ENCODE measurements at places on chromosomes 12 and 14.

GRCh38 chr12:89833337-89834252 is 125.0 kb upstream of the ATP2B1 start:
- DNase-seq, result no peak

- no peak for DNase-seq
Observed at GRCh38 chr12:47359310-47360092, 279.7 kb upstream of the AMIGO2 start.

- no peak for DNase-seq
Observed at GRCh38 chr14:51202914-51203665, 37.0 kb upstream of the TMX1 start.

GRCh38 chr14:35213869-35214387 is 78.3 kb upstream of the PSMA6 start:
- DNase-seq, result no peak

GRCh38 chr12:53806721-53807120 is 54.9 kb upstream of the CISTR start:
- DNase-seq, result no peak

DNA sequence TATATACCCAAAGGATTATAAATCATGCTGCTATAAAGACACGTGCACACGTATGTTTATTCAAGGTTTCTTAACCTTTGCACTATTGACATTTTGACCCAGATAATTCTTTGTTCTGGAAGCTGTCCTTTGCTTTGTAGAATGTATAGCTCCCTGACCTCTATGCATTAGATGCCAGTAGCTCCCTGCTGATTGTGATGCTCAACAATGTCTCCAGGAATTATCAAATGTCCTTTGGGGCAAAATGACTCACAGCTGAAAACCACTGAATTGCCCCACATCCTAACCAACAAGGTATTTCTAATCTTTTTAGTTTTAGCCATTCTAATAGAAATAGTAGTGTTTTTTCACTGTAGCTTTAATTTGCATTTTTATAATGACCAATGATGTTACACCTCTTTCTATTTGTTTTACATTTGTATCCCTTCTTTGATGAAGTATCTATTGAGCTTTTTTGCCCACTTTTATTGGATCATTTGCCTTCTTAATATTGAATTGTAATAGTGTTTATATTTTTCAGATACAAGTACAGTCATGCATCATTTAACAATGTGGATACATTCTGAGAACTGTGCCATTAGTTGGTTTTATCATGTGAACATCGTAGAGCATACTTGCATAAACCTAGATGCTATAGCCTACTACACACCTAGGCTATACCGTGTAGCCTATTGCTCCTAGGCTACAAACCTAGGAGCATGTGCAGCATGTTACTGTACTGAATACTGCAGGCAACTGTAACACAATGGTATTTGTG is 10.4 kb upstream of the NOPCHAP1 start:
- DNase-seq, result no peak

- DNase-seq, result no peak
Observed at GRCh38 chr14:95440496-95440895, 76.0 kb downstream of the SYNE3 start.

DNA sequence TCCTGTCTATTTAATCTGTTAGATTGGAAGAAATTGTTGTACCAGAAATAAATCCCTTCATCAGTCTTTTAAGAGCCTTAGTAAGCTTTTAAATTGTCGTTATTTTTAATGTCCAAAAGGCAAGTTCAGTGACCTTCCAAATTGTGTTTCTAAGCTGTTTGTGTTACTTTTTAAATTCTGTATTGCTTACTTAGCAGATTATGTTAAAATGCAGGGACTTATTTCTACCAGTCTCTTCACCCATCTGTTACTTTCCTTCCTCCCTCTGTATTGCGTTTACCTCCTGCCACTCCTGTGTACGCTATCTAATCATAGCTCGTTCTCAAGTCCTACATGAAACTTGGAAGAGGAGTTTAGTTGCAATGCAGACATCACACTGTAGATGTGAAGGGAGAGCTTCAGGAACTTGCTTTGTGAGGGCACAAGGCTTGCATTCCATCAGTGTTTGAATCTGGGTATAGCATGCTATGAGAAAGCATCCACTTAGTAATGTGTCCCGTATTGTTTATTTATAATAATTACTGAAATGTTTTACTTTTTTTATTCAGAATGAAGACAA is 406.5 kb upstream of the RGS6 start:
- DNase-seq, result no peak

DNA sequence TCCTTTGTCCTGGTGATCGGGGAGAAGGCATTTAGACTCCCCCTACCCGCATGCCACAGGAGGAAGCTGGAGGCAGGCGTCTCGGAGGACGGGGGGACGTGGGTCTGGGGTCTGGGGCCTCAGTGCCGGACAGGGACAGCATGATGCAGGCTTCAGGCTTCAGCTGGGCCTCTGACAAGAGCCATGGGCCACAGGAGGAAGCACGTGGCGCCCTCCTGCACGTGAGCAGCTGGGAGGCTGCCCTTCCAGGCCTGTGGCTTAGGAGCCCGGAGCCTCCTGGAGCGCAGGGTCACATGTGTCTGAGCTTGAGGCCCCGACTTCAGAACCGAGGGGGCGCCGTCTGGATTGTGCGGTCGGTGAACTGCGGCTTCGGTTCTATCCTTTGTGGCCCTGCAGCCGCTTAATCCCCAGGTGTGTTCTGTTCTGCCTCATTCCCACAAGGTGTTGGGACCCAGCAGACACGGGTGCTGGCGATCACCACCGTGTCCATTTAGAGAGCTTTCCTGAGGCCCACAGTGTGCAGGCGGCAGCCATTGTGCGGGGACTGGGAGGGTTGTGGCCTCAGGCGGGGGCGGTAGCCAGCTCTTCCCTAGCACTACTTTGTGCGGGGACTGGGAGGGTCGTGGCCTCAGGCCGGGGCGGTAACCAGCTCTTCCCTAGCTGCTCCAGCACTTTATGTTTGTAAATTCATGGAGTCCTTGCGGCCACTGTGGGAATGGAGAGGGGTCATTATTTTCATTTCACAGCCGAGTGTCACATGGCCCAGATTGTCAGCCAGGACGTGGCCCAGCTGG is 150.2 kb downstream of the ADGRD1 start:
- DNase-seq, result no peak

- DNase-seq, result no peak
Observed at GRCh38 chr12:79818856-79819255, 116.0 kb downstream of the PPP1R12A start.

GRCh38 chr14:29521526-29522137 is 406.0 kb downstream of the PRKD1 start:
- no peak for DNase-seq

DNA sequence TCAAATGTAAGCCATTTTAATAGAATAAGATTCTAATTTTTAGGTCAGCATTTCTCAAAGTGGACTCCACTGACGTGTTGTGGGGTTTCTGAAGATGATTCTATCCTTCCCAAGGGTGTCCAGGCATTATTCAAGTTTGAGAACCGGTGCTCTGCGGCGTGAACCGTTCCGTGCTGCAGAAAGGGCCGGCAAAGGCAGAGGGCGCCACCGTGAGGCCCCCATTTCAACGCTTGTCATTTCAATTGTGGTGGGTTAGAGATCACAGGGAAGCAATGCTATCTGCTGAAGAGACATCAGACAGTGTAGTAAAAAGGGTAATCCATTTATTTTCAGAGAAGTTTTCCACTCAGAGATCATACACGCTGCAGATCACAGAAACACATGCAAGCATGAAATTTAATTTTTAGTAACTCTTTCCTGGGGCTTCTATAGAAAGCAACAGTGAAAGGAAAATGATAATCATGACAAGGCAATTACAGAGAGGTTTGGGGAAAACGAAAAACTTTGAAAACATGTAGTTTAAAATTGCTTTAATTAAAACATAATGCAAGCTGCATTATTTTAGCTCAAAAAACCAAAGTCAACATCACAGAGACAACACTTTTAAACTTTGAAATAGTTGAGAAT is 201.7 kb downstream of the EXOC5 start:
- DNase-seq, result peak; percentile 51

DNA sequence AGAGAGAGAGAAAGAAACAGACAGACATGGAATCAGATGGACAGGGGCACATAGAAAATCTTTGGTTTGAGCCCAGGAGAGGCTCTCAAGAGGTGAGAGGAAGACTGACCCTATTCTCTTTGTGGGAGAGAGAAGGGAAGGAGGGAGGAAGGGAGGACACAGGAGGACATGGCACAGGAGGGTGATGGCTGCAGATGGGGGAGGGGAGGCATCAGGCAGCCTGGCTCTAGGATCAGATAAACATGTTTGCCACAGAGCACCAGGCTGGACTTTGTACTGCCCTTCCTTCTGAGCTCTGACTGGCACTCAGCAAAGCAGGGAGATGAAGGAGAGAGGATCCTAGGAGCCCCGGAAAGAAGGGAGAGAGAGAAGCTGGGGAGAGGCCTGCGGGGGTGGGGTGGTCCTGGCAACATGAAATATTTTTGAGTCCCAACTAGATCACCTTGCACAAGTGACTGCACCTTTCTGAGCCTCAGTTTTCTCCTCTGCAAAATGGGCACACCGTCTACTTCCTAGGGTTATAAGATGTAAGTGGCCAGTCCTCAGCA is 6.1 kb downstream of the HNF1A start:
- DNase-seq, result no peak

DNA sequence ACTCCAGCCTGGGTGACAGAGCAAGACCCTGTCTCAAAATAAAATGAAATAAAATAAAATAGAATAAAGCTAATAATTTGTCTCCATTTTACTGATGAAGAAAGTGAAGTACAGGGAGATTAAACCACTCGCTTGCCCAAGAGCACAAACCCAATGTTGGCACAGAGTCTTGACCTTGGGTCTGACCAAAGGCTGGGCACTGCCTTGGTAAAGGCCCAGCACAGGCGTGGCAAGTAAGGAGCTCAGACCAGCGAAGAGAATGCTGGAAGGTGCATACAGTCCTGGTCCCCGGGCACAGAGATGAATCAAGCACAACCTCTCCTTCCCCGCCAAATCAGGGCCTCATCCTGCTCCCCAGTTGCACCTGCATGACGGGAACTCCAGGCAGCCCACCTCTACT is 26.9 kb downstream of the SCARB1 start:
- DNase-seq, result no peak

DNA sequence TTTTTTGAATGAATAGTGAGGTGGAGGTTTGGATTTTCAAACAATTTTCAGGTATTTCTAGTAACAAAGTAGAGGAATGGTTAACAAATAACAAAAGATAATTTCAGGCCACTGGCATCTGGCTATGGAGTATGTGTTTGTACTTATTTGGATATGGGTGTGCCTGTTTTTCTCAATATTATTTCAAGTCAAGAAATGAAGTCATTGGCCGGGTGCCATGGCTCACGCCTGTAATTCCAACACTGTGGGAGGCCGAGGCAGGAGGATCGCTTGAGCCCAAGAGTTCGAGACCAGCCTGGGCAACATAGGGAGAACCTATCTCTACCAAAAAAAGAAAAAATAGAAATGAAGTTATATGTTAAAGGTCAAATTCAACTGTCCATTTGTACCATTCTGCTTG is 13.9 kb downstream of the SLC35E3 start:
- DNase-seq, result no peak

- DNase-seq, result no peak
Observed at GRCh38 chr12:58051378-58051777, 110.0 kb downstream of the ATP23 start.

DNA sequence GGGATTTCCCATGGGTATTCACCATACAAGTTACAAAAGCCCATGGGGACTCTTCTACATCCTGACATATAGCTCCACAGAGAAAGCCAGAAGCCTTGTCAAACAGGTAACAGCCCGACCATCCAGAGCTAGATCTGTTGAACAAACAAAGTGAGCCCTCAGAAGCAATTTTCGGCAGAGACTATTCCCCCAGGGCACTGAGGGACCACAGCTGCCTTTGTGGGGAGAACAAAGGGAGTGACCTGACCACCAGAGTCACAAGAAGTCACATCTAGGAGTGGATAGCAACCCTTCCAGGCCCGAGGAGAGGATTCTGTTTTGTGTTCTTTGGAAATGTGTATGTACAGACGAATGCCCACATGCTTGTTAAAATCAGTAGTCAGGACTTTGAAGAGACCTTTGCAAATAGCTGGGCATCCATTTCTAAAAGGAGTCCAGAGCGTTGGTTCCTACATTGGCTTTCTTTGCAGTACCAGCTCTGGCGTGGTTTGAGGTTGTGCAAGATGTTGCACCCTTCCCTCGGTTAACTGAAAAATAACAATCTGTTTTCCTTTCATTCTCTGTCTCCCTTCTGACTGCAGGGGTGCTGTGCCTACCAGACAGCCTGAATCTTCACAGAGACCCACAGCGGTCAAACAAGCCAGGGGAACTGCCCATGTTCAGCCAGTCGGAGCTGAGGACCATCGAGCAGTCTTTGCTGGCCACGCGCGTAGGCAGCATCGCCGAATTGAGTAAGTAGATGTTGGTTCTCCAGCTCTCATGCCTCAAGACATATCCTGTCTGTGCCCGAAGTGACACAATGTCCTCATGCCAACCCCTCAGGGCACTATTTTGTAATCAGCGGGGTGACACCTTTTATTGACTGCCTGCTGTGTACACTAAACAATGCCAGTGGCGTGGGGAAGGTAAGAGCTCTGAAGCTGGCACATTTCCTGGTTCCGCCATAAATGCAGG is 165.4 kb upstream of the PWP1 start:
- no peak for DNase-seq

GRCh38 chr14:66476964-66477363 is 9.2 kb upstream of the CCDC196 start:
- no peak for DNase-seq

DNA sequence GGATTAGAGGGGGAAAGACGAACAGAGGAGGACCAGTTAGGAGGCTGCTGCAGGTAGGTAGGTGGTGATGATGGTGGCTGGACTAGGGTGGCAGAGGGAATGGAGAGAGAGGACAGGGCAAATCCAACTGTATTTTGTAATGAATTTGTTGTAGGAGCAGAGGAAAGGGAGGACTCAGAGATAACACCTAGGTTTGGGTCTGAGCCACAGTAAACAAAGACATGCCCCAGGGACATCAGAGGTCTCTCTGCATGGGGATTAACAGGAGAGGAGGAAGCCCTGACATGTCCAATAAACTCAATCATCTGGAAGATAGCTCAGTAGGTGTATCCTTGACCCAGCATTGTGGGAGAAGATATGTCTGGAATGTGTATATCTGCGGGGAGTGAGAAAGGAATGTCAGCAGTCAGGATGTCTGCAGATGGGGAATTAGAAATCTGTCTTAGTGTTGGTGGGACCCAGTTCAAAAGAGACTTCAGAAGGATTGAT is 4.7 kb upstream of the SLC48A1 start:
- DNase-seq, result no peak

GRCh38 chr12:54005531-54005852 is 3.3 kb upstream of the HOXC8 start:
- DNase-seq, result no peak

- peak; percentile 24 for DNase-seq
Observed at GRCh38 chr14:72443256-72443655, 450.6 kb downstream of the DPF3 start.

GRCh38 chr12:84247931-84248330 is 664.7 kb downstream of the SLC6A15 start:
- DNase-seq, result no peak

GRCh38 chr12:52082988-52083637 is 3.6 kb downstream of the SMIM41 start:
- DNase-seq, result peak; percentile 66

DNA sequence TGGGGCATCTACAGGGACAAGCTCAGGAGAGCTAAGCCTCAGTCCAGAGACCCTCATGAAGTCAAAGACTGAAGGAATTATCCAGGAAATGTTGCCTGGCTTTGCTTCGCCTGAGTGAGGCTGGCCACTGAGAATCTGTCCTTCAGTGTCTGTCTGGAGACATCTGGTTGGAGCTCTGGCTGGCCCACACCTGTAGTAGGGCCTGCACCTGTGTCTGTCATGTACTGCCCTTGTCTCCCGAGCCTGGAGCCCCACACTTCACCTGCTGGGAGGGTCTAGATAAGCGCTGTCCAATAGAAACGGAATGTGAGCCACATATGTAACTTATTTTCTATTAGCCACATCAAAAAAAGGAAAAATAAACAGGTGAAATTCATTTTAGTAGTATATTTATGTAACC is 9.9 kb upstream of the HDAC7 start:
- no peak for DNase-seq
